ENCODE measurements at places on chromosomes 4 and X.

GRCh38 chrX:68112321-68112720 is 321.0 kb downstream of the OPHN1 start:
- no peak for DNase-seq

DNA sequence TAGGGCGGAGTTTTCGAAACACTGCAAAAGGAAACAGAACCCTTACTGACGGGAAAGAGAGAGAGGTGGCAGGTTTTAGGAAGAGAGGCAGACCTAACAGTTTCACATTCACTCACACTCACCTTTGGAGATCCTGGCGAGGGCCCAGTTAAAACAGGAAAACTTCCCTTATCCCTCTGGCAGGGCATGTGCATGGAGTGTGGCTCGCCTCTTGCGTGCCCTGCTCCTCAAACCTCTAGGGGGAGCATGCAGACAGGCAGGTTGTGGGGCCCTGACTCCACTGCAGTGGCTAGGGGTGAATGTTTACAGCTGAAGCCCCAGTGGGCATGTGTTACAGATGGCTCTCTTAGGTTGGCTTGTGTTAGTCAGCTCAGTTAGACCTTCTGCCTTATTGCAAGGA is 451.5 kb downstream of the UBE2NL start:
- no peak for DNase-seq

GRCh38 chr4:186132577-186133242 is 28.2 kb downstream of the FAM149A start:
- peak; percentile 55 for DNase-seq

GRCh38 chr4:8697826-8698225 is 105.3 kb downstream of the CPZ start:
- no peak for DNase-seq

DNA sequence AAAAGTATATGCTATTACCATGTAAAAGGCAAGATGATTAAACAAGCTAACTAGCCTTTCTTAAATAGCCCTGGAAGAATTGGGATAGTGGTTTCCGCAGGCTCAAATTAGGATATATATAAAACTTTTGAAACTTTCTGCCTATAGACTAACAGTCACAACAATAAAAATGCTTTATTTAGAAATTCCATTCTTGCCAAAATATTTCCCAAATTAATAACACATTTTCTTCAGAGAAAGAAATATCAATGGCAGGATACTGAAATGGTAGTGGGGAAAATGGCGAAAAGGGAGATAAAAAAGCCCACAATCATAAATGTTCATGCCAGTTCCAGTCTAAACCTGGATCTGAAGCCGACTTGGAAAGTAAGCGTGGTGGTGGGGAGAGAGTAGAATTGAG is 56.0 kb downstream of the MAD2L1 start:
- DNase-seq = no peak

GRCh38 chr4:1504595-1505500 is 98.6 kb upstream of the NKX1-1 start:
- DNase-seq = no peak

GRCh38 chrX:154779261-154779660 is 16.6 kb downstream of the DKC1 start:
- no peak for DNase-seq

DNA sequence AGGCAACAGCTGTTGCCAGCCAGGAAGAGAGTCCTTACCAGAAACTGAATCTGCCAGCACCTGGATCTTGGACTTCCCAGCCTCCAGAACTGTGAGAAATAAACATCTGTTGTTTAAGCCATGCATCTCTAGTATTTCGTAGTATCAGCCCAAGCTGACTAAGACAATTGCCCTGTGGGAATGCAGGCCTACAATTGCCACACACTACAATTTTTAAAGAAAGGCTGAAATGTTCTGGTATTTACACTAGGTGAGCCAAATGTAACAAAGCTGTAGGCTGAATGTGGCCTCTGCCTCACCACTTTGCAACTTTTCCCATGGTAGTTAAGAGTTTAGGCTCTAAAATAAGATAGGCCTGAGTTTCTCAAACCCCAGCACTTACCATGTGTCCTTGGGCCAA is 59.1 kb downstream of the SPATA18 start:
- DNase-seq = no peak
